ENCODE measurements at places on chromosomes 1 and 21.

- DNase-seq, result no peak
These were observed 15.5 kb downstream of the DEGS1 start for GRCh38 chr1:224198572-224198971.

- DNase-seq, result no peak
These were observed 13.2 kb upstream of the QSOX1 start for GRCh38 chr1:180141381-180141934.

GRCh38 chr1:43861988-43862735 is 71.4 kb upstream of the ARTN start:
- DNase-seq, result no peak

DNA sequence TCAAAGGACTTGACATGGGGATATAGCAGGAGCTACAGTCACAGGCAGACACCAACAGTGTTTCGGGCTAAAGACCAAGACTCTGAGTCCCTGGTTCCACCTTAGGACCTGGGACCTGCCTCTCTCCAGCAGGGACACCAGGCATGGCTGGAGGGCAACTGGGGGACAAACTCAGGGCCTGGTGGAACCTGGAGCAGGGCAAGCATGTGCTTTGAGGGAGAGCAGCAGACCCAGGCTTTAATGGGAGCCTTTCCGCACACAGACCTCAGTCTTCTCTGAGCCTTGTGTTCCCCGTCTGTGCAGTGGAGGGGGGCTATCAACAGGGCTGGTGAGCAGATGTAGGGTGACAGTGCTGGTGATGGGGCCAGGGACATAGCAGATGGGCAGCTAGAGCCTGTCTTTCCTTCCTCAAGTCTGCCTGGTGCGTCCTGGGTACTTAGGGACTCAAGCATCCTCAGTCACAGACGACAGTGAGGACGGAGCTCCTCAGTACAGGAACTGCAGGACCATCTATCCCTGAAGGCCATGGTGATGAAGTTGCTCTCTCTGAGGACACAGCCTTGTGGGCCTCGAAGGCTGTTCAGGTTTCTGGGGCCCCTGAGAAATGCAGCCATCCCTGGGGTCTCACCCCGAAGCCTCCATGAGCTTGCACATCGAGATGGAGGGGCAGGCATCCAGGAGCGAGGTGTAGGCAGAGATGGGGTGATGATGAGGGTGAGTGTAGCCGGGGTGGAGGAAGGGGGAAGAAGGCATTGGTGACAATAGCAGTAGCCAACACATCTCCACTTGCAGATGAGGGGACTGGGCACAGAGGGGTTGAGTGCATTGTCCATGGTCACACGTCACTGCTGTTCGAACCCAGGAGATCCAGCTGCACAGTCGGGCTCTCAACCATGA is 593.4 kb downstream of the PTPRU start:
- DNase-seq, result no peak

DNA sequence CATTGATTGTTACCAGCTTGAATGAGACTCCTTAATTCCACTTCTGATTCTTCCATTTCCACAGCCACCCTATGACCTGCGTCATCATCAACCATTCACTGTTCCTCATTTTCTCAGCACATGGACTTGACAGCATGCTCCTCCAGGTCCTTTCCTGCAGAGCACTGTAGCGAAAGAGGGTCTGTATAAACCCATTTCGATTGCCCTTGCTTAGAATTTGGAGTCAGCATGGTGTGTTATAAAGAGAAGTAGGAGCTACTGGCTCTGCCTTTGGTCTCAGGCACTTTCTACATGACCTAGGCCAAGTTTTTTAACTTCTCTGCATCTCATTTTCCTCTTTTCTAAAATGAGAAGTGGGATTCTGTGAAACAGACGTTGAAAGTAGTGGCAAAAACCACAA is 133.8 kb downstream of the AK5 start:
- DNase-seq, result no peak

DNA sequence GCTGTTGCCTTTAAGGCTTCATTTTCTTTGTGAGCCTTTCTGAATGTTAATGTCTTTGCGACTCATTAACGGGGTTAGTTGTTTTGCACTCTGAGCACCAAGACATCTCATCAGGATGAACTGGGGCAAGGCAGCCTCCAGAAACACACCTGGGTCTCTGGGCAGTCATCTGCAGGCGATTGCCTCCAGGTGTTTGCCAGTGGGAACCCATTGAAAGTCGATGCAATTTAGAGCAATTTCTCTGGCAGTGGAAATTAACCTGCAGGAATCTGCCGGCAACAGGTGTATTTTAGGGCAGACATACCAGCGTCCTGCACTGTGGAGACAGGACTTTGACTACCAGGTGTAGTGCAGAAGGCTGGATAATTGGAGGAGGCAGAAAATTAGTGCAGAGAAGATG is 661.0 kb upstream of the PTBP2 start:
- no peak for DNase-seq

- peak; percentile 42 for DNase-seq
These were observed 148.9 kb downstream of the PBX1 start for GRCh38 chr1:164707868-164708331.

DNA sequence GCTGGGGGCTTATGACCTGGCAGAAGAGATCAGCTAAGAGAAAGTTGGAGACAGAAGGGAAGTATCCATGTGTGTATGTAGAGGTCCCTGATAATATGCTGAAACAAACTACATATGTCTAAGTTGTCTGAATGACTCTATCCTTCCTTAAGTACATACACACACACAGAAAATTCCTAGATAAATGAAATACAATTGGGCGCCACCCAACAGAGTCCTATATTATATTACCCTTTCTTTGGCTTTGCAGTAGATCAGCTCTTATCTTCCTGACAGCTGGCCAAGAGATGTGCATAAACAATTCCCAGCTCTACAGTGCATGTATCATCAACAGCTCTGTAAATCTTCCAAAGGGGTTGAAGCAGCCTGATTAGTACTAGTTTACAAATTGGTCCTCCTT is 40.1 kb downstream of the SORT1 start:
- DNase-seq, result no peak

DNA sequence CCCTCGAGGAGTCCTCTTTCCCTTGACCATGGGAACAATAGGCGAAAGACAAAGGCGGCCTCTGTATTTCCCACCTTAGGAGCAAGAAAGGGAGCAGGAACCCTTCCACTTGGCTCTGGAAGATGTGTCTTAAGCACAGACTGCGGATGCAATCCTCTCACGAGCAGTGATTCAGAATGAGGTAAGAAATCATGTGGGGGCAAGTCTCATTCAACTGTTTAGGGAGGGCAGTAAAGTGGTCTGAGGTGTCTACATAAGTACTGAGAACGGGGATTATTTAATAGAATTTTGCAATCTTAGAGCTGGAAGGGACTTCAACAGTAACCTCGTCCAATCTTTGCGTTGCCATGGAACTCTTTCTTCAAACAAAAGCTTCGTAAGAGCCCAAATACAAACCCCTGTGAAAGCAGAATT is 1.6 kb upstream of the DYRK3 start:
- DNase-seq, result no peak

DNA sequence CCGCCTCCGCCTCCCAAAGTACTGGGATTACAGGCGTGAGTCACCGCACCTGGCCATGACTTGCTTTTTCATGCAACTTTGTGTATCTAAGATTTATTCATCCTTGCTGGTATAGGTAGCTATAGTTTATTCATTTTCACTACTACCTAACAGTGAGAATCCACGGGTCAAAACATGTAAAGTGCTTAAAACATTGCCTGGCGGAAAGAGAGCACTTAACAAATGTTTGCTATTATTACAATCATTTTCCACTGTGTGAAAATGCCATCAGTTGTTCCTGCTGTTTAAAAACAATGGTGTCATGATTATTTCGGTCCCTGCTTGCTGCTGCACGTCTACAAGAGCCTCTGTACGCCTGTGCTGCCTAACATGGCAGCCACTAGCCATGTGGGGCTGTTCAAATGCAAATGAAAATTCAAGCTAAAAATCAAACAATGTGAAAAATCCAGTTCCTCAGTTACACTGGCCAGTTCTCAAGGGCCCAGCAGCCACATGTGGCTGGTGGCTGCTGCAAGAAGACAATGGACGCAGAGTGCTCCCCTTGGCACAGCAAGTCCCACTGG is 65.1 kb downstream of the CLSTN1 start:
- no peak for DNase-seq

DNA sequence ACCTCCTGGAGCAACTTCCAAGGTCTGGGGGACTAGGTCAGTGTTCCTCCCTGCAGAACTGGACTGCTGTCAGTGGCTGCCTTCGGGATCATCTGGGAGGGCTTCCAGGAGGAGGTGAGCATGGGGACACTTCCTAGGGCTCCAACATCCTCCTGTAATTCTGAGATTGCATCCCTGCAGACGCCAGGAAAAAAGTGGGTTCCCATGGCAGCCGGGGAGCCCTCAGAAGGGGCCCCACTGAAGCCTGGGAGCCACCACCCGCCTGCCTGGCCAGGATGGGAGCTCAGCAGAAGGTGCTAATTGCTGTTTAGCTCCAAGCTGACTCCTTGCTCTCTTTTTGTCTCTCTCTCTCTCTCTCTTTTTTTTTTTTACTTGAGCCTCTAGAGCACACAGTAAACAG is 16.1 kb upstream of the ARF1 start:
- no peak for DNase-seq

GRCh38 chr1:216686860-216687766 is 36.1 kb downstream of the ESRRG start:
- no peak for DNase-seq

- no peak for DNase-seq
These were observed 117.8 kb downstream of the HHAT start for GRCh38 chr1:210446479-210446878.

DNA sequence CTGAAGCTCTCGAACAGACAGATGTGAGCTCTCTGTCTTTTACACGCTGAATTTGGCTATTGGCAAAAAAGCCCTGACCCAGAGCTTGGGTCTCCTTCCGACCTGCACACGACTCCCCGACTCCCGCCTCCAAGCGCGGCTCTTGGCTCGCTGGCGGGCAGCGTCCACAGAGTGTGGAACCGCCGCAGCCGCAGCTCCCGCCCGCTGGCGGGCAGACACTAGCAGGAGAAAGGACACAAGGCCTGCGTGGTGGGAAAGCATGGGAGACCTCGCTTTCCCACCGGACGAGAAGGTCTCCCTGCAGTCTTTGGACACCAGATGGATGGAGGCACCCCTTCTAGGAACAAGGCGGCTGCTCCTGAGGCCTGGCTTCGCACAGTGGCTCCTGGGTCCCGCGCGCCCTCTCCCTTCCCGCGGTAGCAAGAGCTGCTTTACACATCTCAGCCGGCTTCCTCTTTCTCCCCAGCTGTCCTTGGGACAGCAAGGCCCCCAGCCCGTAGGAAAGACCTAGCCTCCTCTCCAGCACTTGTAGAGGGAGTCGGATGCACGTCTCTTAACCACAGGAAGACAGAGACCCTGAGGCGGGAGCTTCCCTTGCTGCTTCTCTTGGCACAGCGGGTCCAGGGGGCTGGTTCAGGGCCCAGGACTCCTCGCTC is 92.1 kb downstream of the PRKAB2 start:
- no peak for DNase-seq

DNA sequence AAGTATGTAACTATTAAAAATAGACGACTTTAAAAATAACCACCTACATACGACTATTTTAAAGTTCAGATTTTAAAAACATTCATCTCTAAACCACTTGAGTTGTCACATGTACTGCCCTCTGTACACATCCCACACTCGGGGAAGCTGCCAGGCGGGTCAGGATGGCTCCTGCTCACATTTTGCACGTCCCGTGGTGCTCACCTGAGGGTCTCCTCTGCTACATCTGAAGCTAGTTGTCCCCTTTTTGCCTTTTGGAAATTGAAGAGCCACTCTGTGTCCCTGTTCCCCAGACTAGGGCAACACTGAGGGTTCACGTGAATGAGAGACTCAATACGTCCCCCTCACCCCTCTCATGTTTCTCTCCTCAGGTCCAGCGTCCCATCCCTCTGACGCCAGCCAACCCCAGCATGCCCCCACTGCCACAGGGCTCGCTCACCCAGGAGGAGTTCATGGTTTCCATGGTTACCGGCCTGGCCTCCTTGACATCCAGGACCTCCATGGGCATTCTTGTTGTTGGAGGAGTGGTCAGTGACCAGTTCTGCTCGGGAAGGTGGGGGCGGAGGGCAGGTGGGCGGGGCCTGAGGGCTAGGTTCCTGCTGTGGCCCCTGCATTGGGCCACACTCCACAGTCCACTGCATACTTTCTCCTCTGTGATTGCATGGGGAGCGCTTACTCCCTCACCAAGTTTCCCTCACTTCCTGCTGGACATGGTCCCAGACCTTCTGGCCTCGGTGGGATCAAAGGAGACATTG is 13.0 kb upstream of the MIIP start:
- DNase-seq, result no peak

DNA sequence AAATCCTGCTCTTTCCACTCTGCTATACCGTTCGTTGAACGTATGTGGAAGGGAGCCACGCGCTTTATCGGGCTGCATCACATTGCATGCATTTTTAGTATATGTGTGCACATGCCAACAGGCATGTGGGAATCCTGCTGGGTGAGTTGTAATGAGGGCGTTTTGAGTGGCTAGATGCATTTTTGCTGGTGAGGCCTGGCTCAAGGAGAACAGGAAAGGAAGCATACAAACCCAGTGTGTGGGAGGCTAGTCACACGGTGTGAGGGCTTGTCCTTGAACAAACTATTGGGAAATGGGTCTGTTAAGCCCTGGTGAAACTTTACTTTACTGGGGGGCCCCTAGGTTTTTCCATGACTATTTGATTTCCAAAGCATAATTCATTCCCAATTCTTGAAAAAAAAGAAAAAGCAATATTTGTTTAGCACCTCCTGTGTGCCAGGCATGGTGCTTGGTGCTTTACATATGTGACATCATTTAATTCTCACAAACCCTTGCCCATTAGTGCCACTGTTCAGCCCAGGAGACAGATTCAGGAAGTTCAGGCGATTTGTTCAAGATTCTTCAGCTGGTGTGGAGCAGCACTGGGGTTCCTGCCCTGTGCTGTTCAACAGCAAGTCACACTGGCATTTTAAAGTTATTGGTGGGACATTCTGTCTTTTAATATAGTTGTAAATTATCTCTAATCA is 25.6 kb upstream of the JUN start:
- peak; percentile 88 for DNase-seq

DNA sequence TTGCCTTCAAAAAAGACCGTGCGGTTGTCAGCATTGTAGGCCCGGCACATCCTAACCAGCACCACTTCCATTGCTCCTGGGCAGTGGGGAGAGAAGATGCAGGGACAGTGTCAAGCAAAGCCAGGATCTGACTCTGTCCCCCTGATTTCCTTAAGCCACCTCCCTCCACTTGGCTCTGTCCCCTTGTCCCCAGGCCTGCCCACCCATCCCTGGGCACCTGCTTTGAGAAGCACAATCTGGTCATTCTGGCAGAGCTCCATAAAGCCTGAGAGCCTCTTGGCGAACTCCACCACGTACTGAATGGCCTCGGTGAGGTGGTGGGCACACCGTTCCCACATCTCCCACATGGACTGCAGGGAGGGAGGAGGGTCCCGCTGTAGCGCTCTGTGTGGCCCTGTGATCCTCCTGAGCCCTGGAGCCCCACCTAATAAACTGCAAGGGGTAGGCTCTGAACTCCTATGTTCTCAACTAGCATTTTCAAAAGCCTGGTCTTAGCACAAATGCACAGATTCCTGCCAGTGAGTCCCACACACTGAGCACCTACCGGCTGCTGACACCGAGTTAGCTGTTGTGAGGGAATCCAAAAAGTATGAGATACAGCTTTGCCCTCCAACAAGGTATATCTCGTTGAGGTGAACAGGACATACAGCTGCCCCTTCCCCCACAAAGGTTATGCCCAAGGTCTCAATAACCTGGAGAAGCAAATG is 8.2 kb upstream of the LINGO4 start:
- DNase-seq, result no peak

Measured in AG04449 (cell line).